ENCODE measurements at places on chromosomes 4 and X.

- no peak for DNase-seq
These were observed 394.3 kb upstream of the SLIT2 start for GRCh38 chr4:19857380-19857779.

DNA sequence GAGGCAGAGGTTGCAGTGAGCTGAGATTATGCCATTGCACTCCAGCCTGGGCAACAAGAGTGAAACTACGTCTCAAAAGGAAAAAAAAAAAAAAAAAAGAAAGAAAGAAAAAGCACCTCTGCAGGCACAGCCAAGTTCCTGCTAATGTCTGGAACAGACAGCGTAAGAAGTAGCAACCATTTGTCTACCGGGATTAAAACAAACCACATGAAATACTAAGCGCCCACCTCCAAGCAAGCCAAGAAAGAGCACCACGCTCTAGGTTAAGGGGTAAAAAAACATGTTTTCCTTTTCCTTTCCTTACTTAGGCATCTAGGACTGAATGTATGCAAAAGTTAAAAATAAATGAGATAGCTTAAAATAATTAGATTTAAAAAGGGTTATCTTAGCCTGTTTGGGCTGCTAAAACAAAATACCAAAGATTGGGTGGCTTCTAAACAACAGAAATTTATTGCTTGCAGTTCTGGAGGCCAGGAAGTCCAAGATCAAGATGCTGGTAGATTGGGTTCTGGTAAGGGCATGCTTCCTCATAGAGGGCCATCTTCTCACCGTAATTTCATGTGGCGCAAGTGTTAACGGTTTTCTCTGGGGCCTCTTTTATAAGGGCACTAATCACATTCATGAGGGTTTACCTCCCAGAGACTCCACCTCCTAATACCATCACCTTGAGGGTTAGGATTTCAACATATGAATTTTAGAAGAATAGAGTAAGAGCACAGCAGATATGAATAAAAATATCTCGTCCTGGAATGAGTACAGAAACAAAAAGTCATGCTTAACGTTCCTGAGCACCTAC lies 12.3 kb downstream of the GPC4 start:
- no peak for DNase-seq

DNA sequence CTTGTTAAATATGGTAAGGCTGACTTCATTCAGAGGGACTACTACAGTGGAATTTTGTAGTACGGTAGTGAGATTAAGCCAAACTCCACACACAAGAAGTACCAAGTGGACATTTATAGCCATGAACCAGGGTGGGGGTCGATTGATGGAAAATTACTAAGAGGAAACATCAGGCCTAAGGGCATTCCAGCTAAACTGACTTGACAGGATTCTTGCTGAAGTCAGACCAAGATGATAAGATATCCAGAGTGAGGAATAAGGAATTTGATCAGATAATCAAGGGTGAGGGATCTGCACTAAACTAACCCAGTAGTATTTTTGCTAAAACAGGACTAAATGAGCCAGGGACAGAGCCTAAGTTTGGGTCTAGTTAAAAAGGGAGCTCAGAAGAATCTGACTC lies 597.5 kb downstream of the RPA4 start:
- no peak for DNase-seq

- DNase-seq: no peak
These were observed 27.2 kb downstream of the SLC39A8 start for GRCh38 chr4:102318105-102318504.

DNA sequence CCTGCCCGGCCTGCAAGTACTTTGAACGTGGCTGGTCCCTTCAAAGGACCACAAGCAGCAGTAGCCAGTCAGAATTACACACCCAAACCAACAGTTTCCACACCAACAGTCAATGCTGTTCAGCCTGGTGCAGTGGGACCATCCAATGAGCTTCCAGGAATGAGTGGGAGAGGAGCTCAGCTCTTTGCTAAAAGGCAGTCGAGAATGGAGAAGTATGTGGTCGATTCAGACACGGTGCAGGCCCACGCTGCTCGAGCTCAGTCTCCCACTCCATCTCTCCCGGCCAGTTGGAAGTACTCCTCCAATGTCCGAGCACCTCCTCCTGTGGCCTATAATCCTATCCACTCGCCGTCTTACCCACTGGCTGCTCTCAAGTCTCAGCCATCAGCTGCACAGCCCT lies 104.4 kb upstream of the MYOZ2 start:
- DNase-seq: no peak

DNA sequence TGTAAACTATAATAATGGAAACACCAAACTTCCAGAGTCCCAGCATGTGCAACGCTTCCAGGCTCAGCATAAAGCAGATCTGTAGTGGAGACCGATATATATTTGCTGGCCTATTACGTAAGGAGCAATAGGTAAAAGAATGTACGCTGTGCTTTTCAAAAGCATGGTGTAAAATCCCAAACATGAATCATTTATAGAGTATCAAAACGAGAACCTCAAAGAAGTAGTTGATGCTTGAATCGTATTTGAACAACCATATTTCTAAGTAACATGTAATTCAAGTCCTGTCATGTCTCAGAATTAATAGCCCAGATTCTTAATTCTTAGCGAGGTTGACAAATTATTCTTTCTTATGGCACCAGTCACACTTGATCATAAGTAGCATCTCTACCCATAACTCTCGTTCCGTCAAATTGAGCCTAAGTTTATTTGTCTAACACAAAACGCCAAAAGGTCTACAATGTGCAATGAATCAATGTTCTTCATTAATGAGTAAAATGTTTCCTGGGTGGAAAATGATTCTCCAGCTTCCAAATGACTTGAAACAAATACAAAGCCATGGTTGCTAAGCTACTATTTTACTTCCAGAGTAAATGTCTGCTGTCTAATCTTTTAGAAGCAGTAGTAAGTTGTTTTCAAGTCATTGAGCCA lies 811.5 kb upstream of the FRG1 start:
- DNase-seq: no peak

DNA sequence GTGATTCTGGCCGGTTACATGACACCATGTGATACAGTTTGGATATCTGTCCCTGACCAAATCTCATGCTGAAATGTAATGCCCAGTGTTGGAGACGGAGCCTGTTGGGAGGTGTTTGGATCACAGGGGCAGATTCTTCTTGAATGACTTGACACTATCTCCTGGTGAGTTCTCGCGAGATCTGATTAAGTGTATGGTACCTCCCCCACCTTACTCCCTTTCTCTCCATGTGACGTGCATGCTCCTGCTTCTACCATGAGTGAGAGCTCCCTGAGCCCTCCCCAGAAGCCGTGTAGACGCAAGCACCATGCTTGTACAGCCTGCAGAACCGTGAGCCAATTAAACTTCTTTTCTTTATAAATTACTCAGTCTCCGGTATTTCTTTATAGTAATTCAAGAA lies 23.6 kb downstream of the CPE start:
- no peak for DNase-seq

GRCh38 chr4:156322592-156322991 lies 368.9 kb upstream of the CTSO start:
- no peak for DNase-seq

GRCh38 chr4:65671372-65671771 lies 1.1 kb upstream of the EPHA5 start:
- no peak for DNase-seq

- no peak for DNase-seq
These were observed 30.3 kb downstream of the TLR10 start for GRCh38 chr4:38752372-38752940.

GRCh38 chrX:46617906-46618305 lies 44.3 kb downstream of the CHST7 start:
- DNase-seq: no peak

DNA sequence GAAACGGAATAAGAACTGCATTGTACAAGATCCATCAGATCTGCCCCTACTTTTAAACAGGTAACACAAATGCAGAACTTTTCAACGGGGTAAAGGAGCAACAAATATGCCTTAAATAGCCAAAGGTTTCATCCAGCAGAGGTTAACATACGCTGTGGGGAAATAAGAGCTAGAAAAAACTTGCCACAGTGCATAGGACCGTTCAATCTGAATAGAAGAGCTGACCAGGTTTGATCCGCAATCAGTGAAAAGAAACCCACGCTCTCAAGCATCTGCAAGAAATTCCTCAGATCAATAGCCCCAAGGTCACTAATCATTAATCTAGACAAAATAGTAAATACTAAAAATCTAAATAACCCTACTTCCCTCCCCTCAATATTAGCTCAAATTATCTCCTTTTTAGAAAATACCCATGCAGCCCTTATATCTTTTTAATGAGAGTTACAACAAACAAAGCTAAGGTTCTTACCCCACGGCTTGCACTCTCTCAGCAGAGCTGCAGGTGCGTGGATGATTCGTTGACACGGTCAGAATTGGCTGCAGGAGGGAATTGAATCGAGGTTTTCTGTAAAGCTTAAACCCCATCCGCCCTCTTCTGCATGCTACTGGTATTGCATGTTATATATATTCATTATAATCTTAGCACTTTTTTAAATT lies at the start of gene TLR10:
Gene TLR10, minus strand, starts transcription at position 539 of the 657 bp plus-strand sequence. CDS start 7,400 bp downstream, outside the sequence.
- no peak for DNase-seq

DNA sequence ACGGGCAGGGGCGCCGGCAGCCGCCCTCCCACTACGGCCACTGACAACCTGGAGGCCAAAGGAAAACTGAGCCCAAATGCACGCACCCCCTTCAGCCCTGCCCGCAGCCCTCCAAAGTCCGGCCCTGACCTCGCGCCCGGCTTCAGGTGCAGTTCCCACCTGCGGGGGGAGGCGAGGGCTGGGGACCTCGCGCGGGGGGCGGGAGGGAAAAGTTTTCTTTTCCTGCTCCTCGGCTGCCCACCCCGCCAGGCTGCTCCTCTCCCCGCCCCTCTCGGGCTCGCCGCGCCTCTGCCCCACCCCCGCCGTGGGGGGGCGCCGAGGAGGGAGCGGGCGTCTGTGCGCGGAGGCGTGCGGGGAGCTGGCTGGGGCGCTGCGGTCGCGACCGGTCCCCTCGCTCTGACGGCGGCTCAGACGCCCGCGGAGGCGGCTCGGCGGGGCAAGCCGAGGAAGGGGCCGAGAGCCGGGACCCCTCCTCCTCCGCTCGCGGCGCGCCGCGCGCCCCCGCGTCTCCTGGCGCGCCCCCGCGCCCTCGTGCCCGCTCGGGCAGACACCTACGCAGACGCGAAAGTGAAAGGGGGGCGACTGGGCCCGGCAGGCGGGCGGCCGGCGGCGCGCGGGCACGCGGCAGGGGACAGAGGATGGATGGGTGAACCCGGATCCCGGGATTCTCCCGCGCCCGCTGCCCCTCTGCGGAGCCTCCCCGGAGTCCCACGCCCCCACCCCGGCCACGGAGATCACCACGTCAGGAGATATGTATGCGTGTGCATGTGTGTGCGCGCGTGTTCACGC lies 3.1 kb upstream of the NR3C2 start:
- no peak for DNase-seq

DNA sequence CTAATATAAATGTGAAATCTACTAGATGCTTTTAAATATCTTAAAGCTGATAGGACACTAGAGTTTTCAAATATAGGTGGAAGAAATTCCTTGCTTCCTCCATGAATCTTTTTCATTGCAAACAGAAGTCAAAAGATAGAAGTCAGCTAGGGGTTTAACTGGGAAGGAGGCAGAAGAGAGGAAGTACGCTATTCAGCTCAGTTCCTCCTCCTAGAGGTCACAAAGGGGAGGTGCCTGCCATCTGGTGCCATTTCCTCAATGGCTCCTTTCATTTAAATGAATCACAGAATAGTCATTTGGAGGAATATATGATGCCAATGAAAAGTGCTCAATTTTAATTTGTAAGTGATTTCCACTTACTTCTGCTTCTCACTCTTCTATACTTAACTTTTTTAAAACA lies 8.5 kb downstream of the COL25A1 start:
- no peak for DNase-seq

- DNase-seq: no peak
These were observed 4.4 kb upstream of the KCND1 start for GRCh38 chrX:48976086-48976485.

DNA sequence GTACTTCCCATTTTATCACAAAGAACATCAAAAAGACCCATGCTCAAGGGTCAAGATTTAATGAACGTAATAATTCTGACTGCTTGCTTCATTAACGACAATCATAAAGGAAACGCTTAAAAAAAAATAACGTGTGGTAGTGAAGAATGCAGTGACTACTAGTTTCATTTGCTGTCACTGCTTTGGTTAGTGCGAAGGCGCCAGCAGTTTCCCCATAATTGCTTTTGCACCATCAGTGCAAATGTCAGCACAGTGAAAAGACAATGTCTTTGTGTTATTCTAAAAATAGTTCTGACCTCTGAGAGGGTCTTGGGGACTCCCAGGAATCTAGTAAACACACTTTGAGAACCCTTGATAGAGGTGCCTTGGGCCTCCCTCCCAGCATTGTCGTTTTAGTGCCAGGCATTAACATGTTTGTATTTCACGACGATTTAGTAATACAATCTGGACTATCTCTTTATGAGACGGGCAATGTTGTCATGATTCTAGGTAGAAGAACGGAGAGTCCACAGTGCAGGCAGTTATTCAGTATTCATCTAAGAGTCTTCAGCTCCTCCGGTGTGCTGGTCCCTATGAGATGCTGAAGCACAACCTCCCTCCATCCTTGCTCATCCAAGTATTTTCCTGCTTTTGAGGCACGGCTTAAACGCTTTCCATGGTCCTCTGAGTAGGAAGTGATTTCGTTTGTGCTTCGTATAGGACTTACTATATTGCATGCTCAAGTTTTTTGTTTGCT lies 71.0 kb downstream of the AFF1 start:
- peak; percentile 47 for DNase-seq

GRCh38 chrX:43882294-43882681 lies at the start of gene MAOB:
TSS of gene MAOB (minus strand) at chrX:43882450. CDS start at chrX:43882299, 151 bp downstream.
- DNase-seq: no peak

DNA sequence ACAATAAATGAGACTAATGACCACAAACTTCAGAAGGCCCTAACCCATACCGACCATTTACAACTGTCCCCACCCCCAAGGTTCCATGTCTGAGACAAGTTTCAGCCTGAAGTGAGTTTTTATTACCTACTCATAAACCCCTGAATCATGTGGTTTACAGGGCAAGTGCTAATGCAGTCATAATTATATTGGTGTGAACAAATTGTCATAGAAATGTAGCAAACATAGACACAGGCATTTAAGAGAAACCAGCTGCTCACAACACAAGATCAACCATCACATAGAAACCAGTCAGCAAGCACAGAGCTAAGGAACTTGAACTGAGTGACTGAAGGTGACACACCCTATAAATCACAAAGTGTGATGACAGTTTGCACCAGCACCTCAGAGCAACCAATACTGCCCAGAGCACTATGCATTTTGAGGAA lies 173.8 kb upstream of the MID1 start:
- no peak for DNase-seq

DNA sequence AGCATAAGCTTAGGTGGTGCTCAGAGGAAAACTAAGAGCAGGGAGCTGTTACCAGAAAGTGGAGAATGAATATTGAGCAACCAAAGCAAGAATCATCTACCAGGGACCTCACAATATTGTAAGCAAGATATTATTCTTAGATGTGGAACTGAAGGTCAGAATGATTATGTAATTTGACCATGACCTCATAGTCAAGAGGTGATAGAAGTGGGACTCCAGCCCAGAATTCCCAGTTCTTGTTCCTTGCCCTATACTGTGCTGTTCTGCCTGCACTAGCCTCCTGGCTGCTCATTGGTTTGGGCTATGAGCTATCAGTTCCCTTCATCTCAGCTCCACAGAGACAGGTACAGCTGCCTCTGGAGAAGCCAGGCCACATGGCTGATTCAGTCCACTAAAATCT lies 229.4 kb downstream of the LDB2 start:
- DNase-seq: no peak

All from DMS 273 treated with DMSO at 0.1 percent for 48 hours (cell line).